ENCODE measurements at places on chromosomes 4 and X.

DNA sequence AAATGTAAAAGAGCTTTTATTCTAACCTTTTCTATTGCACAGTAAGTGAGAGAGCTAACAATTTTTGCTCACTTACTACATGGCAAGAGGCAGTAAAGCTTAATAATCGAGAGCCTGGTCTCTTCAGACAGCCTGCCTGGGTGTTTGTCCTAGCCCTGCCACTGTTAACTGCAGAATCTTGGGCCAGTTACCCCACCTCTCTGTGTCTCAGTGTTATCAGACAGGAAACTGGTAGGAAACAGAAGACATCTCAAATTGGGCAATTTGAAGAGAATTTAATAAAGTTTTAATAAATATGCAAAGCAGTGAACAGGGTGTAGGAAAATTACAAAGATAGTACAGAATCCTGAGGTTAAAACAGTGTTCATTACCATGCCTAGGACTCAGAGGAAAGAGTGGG, 13.4 kb downstream of the STAP1 start:
- DNase-seq, result no peak

DNA sequence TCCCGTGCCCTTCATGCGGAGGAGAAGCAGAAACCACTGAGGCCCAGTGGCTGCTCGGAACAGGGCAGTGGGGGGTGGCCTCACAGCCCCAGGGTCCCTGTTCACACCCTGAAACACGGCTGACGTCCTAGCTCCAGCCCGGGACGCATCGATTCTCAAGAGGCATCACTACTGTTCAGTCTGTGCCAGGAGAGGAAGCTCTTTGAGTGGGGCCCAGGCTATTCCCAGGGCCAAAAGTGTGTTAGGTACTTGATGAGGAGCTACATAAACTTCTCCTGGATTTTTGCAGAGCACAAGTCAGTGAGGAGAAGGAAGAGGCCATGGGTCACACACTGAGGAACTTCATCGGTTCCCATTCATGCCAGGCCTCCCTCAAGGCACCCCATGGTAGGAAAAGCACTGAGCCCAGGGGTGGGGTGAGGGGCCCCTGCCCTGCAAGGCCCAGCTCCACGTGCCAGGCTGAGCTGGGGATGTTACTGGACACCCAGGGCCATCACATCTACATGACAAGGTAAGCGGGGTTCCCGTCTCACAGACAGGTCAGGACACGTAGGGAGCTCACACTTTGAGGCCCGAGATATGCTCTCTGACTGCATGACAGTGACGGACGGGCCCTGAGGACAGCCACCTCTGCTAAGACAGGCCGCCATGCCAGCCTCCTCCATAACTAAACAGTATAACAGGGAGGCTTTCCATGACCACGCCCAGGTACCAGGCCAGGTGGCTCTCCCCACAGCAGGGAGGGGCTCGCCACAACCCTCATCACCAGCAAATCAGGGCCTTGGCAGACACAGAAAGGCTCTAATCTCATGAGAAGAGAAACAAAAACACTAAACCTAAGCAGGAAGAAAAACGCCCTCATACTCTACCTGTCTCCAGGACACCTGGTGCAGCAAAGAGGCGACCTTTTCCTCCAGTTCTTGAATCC, 12.4 kb downstream of the TNIP2 start:
- no peak for DNase-seq

DNA sequence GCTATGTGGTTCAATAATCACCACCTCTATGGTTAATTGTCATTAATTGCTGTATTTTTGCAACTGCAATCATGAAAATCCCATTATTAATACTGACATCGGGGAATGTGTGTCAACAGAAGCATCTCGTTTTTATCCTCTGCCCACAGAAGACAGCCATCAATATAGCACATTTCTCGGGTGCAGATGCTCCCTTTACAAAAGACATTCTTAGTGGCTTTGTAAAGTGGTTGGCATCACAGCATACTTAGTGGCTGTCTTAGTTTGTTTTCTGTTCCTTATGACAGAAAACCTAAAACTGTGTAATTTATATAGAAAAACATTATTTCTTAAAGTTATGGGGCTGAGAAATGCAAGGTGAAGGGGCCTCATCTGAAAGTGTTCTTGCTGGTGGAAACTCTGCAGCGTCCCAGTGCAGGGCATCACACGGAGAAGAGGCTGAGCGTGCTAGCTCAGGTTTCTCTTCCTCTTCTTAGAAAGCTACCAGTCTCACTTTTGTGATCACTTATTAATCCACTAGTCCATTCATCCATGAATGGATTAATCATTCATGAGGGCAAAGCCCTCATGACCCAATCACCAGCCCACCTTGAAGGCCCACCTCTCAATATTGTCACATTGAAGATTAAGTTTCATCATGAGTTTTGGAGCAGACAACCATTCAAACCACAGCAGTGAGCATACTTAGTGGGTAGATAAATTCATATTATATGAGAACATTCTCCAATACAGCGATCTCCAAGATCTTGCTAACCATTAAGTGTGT, 1067.7 kb upstream of the PABPC4L start:
- DNase-seq, result no peak

DNA sequence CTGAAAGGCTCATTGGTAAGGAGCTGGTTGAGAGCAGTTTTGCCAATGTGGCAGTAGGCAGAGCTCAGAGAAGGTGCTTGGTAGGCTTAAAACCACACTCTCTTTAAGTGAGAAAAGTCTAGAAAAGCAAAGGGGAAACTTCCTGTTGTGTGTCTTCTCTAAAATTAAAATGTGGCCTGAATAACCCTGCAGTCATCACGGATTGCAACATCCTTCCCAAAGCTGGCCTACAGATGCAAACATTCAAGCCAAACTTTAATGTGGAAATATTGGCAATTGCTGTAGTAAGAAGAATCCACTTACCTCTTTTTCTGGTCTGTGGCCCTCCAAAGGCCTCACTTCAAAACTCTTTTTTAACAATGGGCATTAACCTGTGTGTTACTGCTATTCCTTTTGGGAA, 348.5 kb downstream of the OPHN1 start:
- DNase-seq, result no peak

DNA sequence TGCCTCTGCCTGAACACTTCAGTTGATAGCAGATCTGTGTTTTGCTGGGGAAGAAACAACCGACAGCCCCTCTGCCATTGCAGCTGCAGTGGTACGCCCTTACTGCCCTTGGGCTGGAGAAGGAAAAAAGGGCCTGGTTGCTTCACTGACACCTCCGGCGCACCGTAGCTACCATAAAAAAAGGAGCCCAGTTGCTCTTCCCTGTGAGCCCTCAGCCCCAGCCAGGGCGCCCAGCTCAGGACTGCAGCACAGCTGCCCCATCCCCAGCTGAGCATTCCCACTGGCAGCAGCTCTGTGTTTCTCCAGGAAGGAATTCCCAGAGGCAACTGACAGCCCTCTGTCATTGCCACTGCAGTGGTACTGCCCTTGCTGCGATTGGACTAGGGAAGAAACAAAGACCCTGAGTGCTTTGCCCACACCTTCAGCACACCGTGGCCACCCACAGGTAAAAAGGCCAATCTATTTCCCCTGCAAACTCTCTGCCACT, 142.7 kb downstream of the DKK2 start:
- DNase-seq, result no peak

DNA sequence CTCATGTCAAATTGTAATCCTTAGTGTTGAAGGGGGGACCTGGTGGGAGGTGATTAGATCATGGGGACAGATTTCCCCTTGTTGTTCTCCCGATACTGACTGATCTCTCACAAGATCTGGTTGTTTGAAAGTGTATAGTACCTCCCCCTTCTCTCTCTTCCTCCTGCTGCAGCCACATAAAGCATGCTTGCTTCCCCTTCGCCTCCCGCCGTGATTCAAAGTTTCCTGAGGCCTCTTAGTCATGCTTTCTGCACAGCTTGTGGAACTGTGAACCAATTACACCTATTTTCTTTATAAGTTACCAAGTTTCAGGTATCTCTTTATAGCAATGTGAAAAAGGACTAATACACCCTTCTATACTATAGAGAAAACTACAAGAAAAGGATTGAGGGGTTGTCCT, 1170.5 kb upstream of the AGA start:
- no peak for DNase-seq

DNA sequence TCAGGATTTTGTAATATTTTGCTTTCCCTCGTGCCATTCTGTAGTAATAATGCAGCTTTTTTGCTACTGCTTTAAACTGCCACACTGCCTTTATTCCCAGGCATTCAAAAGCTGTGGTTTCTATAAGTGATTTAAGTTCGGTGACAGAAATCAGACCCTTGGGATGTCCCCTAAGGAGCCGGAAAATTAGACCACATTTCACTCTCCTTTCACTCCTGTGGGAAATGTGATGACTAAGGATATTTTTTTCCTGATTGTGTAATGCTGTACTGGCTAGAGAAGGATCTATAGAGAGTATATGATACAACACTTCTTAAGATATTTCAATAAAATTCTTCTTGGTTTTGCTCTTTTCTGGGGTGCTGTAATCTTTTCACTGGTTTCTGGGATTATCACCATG, 24.4 kb downstream of the UGT2A3 start:
- DNase-seq, result no peak

DNA sequence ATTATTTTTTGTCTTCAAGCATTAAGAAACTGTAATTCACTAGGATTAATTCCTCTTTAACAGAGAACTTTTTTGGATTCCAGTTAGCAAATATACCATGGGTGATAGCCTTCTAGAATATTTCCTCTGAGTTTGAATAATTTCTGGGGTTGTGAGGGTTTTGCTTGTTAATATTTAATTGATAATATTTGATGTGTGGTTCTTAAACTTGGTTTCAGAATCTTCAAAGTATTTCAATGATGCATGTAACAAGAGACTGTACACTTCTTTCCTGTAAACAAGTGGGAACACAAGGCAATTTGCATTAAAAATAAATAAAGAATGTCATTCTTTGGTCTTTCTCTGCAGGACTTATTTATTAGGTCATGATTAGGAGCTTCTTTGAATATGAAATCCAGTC, 9.5 kb upstream of the C4orf51 start:
- no peak for DNase-seq

- no peak for DNase-seq
Observed at GRCh38 chrX:35115205-35115604, 172.6 kb downstream of the FAM47B start.

GRCh38 chr4:10762561-10762960, 78.0 kb upstream of the CLNK start:
- no peak for DNase-seq

- no peak for DNase-seq
Observed at GRCh38 chrX:136195247-136195646, 47.9 kb downstream of the FHL1 start.

GRCh38 chr4:94228493-94229216, 21.0 kb downstream of the SMARCAD1 start:
- no peak for DNase-seq

DNA sequence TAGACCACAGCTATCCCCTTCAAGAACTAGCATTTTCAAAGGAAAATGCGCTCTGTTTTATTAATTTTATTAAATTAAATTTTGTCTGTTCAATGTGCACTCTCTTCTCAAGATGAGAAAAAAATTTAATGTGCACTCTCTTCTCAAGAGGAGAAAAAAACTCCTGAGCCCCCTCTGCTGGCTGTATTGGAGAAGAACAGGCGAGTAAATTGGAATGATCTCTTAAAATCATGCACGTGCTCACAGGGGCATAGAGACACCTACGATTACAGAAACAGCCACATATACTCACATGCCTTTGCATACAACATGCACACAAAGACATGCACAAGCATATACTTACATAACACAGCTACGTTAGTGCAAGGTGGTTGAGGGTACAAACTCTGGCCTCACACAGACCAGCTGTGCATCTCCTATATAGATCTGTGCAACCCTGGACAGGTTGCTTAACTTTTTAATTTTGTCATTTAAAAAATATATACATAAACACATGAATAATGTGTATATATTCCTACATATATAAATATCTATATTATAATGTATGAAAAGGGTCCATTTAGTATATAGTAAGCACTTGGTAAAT, 176.2 kb upstream of the CXorf66 start:
- no peak for DNase-seq

DNA sequence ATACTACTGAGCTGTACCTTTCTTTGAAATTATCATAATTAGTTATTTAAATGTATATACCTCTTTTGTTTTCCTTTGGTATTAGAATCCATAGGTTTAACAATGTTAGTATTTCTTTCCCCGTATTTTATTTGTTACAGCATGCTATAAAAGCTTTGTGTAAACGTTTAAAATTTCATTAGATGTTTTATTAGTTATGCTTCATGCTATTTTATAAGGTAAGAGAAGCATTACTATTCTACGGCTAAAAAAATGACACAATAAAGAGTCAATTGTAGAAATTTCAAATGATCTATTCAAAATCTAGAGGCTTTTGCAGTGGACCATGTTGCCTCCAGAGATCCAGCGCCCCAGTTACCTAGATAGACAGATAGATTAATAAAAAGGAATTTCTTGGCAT, 1203.3 kb upstream of the IGFBP7 start:
- DNase-seq, result no peak

GRCh38 chr4:80500613-80501012, 165.1 kb downstream of the CFAP299 start:
- DNase-seq, result no peak

DNA sequence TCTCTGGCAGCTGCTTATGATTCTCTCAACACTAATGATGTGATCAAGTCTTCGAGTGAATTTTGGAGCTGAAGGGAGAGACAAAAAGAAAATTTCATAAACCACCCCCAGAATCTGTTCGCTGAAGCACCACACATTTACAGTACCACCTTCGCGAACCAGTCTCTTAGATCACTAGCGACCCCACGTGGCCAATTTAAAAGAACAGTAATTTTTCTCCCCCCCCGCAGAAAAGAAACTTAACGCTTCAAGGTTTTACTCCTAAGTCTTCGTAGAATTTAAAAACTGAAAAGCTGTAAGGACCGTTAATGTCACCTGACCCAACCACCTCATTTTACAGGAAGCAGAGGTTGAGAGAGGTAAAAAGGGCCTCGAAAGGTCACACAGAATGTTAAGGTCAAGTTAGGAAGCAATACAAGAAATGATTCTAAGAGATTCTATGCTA, 187.5 kb downstream of the QDPR start:
- DNase-seq, result no peak

DNA sequence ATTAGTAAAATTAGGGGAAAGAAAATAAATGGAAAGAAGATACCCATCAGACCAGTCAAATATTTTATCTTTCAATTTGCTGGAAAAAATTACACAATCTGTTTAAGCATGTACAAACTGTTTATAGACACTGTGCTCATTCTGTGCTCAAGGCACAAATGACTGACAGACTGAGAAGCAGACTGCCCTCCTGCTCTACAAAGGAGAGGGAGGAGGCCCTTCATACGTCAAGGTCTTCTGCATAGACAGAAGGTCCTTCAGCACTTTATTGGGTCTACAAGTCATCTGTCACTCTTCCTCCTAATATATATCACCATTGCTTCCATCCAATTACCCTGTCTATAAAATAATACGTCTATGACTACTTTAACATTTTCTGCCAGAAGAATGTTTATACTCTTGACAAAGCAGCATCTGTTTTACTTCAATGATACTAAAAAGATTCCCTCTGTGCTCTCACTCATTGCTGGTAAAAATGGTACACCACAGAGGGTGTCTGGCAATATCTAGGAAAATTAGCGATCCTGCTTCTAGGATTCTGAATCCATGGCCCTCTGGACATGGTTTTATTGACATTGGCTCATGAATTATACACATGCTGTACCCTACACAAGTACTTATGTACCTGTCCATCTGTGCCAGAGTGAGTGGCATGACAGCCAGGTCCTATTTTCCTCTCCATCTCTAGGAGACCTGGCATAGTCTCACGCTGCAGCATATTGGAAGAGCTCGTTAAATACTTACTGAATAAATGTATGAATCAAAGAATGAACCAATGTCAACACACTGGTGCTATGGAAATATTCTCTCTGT, 11.3 kb downstream of the SLC10A6 start:
- DNase-seq, result no peak

GRCh38 chr4:650951-651883, 22.9 kb downstream of the ATP5ME start:
- no peak for DNase-seq

All from breast epithelium (tissue), 4 donors.